ENCODE measurements at places on chromosomes 5 and 9.

DNA sequence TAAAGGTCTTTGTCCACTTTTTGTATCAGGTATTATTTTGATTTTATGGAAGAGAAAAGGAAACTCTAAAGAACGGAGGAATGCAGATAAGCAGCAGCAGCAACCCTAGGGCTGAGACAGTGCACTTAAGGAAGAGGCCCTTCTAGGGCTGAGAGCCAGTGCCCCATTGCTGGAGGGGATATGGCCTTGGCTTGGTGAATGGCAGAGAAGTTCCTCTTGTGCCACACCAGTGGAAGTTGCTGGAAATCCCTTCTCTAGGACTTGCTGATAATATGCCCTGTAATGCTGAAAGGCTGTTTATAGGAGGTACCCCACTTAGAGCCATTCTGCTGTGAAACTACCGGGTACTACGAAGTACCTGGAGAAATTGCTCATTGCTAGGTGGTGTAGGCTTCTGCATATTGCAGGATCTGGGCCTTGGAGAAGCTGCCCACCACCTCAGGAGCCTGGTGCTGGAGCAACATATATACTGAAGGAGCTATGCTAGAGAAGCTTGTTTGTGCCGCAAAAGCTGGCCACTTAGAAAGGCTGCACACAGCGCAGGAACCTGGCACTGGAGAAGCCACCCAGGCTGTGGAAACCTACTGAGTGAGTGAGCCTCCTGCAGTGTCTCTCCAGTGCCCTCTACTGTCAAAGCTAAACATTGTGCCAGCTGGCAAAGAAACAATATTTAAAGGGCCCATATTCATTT lies 9.6 kb upstream of the UBTD2 start:
- DNase-seq, result peak; percentile 50

DNA sequence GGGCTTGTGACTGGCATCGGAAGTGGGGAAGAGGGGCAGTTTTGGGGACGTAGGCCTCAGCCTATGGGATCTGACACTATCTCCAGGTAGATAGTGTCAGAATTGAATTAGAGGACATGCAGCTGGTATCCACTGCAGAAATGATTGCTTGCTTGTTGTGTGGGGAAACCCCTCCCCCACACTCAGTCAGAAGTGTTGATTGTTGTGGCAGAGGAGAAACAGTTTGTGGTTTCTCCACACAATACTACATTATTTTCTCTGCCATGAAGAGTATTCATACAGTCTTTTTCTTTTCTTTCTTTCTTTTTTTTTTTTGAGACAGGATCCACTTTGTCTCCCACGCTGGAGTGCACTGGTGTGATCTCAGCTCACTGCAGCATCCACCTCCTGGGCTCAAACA lies 113.9 kb downstream of the ARRDC3 start:
- DNase-seq, result no peak

DNA sequence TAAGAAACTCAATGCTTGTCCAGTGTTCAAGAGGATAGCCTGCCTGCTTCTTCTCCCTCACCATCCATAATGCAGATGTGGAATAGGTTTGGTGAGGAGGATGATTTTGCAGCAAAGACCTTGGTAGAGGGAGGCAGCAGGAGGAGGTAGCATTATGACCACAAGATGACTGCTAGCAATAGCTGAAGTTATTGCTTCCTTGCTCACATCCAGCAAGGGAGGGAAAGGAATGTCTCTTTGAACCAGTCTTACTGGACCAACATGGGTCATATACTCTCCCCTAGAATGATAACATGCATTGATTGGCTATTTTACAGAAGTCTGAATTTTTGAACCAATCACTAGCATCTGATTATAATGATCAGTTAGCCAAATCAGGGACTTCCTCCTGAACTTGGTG lies 607.6 kb downstream of the EBF1 start:
- no peak for DNase-seq

DNA sequence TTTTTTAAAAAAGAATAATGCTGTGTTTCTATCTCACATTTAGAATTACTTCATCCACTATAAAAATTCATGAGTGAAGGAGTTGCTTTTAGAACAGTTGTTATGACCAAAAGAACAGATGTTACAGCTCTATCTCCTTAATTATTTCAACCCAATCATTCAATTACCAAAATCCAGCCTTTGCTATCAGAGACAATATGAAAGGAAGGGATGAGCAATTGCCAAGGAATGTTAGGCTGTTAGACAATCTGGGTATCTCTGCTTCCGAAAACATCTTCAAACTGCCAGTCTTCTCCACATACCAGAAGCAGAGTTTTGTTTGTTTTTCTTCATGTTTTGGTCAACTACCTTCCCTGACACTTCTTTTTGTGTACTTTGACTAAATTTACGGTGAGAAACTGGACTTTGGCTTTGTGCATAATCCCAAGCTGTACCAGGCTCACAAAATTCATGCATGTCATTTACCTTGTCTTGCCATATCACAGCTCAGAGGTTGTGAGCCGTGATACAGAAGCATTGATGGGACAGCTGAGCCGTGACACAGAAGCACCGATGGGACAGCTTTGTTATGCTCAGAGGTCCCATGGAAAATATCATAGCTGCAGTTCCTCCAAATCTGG lies 405.5 kb downstream of the KIF4B start:
- DNase-seq, result no peak

- no peak for DNase-seq
These were observed 94.7 kb upstream of the OSMR start for GRCh38 chr5:38751103-38751502.

DNA sequence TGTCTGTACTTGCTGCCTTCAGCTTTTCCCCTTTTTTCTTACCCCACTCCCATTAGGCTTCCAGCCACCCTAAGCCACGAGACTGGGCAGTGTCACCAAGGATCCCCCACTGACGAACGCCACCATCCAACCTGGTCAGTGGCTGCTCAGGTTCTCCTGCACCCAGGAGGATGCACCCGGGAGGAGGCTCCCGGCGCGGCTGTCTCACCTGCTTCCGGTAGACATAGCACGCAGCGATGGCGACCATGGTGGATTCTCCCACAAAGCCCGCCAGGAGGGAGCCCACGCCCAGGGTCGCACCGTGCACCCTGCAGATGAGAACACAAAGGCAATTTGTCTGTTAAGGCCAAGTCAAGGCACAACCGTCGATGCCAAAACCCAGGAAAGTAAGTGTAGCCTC lies 48.1 kb downstream of the OTULIN start:
- no peak for DNase-seq

- DNase-seq, result no peak
These were observed 340.9 kb upstream of the KIF2A start for GRCh38 chr5:61965069-61965468.

DNA sequence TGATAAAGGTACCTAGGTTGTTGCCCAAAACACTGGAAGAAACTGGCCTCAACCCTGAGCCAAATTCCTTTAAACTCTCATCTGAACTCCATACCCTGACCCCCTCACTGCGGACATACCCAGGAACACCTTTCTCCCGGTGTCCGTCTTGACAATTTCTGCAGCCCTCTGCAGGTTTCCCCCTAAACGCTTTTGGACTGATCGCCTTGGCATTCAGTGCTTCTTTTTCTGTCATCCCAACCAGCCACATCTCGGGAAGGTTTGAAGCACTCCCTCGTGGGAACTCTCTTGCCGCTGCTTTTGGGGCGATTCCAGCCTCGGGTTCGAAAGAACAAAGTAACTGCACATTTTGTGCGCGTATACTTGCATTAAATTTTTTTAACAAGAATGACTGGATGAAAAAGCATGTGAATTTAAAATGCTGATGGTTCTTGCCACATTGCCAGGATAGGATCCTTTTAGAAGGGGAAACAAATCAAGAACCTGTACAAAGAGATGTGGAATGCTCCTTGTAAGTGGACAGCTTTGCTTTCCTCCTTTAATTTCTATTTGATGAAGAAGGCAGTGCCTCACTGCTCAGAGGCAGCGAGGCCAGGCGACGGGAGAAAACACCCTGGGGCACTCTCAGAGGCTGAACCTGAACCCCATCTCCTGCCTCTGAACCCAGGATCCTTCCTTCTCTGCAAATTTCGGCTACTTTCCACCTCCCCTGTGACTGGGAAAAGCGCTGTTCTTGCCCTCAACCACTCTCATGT lies 615 bp downstream of the PSMD5 start:
- no peak for DNase-seq

DNA sequence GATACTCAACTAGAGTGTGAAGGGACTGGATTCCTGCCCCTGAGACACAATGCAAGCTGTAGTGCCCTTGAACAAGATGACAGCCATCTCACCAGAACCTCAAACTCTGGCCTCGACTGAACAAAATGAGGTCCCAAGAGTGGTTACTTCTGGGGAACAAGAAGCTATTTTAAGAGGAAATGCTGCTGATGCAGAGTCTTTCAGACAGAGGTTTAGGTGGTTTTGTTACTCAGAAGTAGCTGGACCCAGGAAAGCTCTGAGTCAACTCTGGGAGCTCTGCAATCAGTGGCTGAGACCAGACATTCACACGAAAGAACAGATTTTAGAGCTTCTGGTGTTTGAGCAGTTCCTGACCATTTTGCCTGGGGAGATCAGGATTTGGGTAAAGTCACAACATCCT lies 2.4 kb downstream of the ZNF483 start:
- no peak for DNase-seq

Measured in stimulated activated naive CD8-positive, alpha-beta T cell treated with anti-CD3 and anti-CD28 coated beads, Interleukin-15, Interleukin-2, amounts not matched to agents 100 U/mL and 50 U/mL, for 24 hours (primary cell).